Stimulated activated CD8-positive, alpha-beta memory T cell treated with anti-CD3 and anti-CD28 coated beads, Interleukin-7, amount 100 ng/mL, for 1 hour (primary cell): ENCODE measurements at places on chromosomes 7 and 10.

- no peak for DNase-seq
Observed at GRCh38 chr10:129773359-129773990, 190.6 kb downstream of the EBF3 start.

DNA sequence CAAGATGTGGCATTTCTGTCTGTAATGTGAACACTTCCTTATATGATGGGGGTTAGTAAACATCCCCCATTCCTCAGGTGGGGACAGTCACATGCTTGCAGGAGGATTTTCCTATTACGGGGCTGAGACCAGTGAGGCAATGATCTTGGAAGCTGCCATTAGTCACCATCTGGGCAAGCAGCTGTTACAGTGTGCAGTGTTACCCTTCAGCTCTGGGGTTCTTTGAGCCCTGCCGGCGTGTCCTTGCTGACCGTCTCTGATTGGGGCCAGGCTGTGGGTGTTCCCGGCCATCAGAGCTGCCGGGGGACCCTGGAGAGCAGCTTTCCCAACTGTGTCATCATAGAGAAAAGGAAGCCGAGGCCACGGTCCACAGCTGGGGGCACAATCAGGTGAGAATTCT lies 126.8 kb upstream of the FAM20C start:
- no peak for DNase-seq

GRCh38 chr7:140696024-140696679 lies 356 bp upstream of the NDUFB2 start:
- DNase-seq = peak; percentile 91

DNA sequence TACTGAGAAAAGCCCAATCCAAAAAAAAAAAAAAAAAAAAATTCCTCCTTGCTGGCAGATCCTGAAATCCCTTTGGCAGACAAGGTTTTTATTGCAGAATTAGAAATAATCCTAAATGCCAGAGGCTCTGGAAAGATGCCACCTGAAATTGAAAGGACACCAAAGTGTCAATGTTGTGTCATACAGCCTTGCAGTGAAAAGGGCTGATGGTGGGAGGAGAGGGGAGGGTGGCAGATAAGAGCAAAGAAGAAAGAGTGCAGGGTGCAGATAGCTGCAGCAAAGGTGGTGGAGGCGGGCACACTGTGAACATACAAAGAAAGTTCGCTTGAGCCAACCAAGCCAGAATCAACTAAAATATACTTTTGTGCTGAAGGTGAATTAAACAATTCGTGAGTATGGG lies 8.2 kb upstream of the OPTN start:
- no peak for DNase-seq

DNA sequence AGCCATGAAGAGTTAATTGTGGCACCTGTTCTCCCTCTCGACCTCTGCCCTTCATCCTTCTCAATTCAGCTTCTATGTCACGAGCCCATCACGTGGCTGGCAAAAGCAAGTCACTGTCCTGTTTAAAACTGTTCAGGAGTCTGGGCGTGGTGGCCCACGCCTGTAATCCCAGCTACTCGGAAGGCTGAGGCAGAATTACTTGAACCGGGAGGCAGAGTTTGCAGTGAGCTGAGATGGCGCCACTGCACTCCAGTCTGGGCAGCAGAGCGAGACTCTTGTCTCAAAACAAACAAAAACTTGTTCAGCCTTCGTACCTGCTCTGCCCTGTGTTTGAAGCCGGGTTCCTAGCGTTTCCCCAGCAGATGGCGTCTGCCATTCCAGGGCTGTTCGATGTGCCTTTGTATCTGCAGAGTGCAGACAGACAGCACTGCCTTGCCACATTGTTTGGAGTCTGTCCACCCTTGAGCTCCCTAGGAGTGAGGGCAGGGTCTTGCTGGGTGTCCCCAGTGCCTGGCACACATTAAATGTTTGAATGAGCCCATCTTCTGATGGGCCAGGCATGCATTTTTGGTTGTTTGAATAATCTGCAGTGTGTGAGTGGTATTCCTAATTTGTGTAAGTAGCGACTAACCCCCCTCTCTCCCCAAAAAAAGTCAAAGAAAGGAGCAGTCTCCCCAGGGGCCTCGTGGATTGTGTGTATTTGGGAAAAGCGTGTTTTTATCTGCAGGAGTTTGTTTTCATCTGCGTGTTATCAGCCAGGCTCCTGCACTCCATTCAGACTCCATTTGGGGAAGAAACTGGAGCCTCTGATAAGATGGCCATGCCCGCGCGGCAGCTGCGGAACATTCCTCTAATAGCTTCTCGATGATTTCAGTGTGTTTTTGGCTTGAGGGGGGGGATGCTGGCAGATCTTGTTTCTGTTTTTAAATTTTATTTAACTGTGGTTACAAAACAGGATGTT lies 61.2 kb downstream of the DNAJB6 start:
- DNase-seq = no peak

- no peak for DNase-seq
Observed at GRCh38 chr10:15333909-15334649, 37.0 kb downstream of the FAM171A1 start.

DNA sequence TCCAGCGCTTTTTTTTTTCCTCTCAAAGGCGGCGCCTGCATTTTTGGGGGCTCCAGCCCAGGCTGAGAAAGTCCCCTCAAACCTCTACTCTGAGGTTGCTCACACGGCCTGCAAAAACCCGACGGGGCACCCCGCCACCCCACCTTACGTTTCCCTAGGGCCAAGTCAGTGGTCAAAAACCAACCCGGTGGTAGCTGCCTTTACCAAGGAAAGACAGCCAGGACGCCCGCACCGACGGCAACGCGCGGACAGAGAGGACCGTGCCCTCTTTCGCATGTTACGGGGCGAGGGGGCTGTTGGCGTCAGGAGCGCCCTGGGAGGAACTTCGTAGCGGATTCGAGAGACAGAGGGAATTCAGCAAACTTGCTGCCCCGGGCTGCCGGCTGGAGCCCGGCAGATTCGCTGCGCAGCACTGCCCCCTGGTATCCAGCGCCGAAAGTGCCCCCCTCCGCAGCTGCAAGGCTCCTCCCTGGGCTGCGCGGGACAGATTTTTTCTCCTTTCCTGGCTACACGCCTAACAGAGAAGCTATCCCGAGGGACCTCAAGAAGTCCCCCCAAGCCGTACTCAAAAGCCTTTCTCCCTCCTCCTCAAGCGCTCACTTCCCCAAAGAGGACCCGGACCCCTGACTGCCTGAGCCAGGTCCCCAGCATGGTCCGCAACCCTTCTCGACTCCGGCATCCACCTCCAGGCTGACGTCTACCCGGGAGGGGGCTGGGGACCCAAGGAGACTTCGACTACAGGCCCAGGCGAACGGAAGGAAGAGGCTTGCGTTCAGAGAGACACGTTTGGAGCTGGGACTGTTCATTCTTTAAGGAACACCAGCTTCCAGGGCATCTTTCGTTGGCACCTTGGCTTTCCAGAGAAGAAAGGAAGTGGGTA lies 27.7 kb upstream of the VAX1 start:
- no peak for DNase-seq

- DNase-seq = no peak
Observed at GRCh38 chr7:68122801-68123200, 1126.2 kb downstream of the TYW1 start.

DNA sequence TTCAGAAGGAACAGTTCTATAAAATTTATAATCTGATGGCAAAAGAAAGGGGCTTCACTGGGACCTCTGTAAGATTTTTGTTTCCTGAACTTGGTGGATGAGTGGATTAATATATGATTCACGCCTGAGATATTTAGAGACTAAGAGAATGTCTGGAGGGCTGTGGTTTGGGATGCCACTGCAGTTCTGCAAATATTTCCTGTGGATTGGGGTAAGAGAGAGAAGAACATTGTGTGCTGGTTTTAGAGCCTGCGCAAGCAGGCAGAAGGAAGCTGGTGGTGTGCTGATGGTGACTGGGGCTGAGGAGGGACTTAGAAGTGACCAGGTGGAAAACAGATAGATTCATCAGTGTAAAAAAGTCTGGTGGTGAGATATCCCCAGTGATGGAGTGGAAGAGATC lies 87.0 kb downstream of the SUGCT start:
- DNase-seq = no peak

- no peak for DNase-seq
Observed at GRCh38 chr7:22269963-22270362, 87.0 kb downstream of the RAPGEF5 start.

GRCh38 chr7:3538041-3538440 lies 237.0 kb downstream of the SDK1 start:
- no peak for DNase-seq

DNA sequence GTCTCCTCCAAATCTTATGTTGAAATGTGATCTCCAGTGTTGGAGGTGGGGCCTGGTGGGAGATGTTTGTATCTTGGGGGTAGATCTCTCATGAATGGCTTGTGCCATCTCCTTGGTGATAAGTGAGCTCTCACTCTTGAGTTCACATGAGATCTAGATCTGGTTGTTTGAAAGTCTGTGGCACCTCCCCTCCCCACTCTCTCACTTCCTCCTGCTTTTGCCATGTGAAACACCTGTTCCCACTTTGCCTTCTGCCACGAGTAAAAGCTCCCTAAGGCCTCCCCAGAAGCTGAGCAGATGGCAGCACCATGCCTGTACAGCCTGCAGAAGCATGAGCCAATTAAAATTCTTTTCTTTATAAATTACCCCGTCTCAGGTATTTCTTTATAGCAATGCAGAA lies 23.5 kb downstream of the TMEM229A start:
- no peak for DNase-seq

DNA sequence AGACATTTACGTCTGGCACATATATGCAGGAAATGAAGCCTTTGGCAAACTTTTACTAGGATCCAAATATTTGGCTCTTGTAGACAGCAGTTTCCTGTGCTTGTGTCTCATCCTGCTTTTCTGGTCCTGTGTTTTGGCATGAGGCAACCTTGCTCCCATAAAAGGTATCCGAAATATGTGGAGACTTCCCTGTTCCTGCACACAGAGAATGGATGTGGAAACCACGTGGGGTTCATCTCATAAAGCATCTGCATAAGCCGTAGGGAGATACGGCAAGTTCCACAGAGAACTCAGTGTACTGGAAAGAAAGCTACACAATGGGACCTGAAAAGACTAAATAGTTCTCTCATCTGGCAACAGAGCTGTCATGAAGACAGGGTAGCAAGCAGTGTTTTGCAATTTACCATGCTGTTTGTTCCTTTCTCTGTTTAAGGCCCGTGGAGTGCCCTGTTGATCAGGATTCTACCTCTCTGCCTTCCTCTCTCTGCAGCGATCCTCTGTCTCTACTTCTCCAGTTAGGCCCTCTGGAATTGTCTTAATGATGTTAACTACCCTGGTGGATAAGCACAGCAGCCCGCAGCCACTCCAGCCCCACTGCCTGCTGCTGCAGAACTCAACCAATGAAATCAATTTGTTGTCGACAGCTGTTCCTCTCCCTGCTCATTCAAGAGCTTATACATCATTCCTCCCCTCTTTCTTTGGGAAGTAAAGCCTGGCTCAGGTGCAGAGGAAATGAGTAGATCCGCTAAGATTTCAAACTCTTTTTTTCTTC lies 293.6 kb downstream of the CSTF2T start:
- no peak for DNase-seq

- no peak for DNase-seq
Observed at GRCh38 chr7:12771378-12771877, 84.0 kb downstream of the ARL4A start.

DNA sequence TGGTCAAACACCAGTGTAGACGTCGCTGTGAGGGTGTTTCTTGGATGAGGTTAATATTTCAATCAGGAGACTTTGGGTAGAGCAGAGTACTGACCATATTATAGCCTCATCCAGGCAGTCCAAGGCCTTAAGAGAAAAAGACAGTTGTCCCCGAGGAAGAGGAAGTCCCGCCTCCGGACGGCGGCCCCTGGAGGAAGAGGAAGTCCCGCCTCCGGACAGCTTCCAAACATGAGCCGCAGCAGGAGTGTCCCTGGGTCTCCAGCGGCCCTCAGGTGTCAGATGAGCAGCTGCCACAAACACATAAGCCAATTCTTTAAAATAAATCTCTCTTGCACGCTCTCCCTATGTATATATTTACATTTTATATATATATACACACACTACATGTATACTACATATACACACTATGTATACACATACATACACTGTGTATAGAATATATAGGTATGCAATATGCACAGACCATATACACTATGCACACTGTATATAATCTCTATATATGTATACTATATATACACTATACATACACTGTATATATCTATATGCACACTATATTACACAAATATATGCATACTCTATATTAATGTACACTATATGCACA lies 37.5 kb downstream of the PWWP2B start:
- no peak for DNase-seq

- no peak for DNase-seq
Observed at GRCh38 chr7:131540491-131541162, 15.8 kb downstream of the PODXL start.

GRCh38 chr7:109930049-109930448 lies 1160.9 kb upstream of the LRRN3 start:
- no peak for DNase-seq

GRCh38 chr7:29915481-29916215 lies 74.0 kb downstream of the SCRN1 start:
- DNase-seq = no peak

DNA sequence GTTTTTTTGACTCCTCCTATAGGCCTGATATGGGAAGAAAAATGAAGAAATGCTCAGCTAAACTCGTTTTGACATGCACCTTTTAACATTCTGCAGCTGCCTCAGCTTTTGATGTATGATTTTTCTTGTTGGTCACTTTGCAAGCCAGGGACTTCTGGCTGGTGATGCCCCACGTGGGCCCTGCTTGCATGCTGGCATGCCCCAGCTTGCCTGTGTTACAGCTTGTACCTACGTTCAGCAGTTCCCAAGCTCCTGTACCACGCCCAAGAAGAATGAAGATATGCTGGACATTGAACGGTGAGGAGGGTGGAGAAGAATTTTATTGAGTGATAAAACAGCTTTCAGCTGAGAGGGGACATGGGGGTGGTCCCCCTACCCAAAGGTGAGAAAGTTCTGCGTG lies 245.6 kb upstream of the FZD8 start:
- no peak for DNase-seq

GRCh38 chr7:69047151-69047754 lies 551.0 kb upstream of the AUTS2 start:
- no peak for DNase-seq

DNA sequence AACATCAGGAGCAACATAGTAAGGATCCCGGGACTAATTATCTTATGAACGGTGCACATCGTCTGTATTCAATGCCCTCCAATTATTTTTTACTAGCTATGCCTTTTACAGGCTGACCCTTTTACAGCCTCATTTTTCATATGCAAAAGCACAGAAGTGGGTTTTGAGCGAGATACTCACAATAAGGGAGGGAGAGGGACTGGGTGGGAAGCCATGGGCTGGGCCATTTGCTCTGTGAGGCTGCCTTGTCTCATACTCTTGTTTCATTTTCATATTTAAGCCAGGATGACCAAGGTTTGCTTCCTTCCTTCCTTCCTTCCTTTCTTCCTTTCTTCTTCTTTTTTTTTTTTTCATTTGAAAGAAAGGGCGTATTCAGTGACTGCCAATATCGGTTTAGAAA lies 259.3 kb downstream of the TRIL start:
- DNase-seq = no peak

- DNase-seq = no peak
Observed at GRCh38 chr7:120054376-120055100, 218.4 kb upstream of the KCND2 start.

GRCh38 chr10:63477927-63478326 lies 12.2 kb upstream of the JMJD1C start:
- no peak for DNase-seq

GRCh38 chr7:112781558-112781957 lies 8.6 kb downstream of the TMEM168 start:
- DNase-seq = no peak
